ENCODE measurements at places on chromosomes 13 and 19.

DNA sequence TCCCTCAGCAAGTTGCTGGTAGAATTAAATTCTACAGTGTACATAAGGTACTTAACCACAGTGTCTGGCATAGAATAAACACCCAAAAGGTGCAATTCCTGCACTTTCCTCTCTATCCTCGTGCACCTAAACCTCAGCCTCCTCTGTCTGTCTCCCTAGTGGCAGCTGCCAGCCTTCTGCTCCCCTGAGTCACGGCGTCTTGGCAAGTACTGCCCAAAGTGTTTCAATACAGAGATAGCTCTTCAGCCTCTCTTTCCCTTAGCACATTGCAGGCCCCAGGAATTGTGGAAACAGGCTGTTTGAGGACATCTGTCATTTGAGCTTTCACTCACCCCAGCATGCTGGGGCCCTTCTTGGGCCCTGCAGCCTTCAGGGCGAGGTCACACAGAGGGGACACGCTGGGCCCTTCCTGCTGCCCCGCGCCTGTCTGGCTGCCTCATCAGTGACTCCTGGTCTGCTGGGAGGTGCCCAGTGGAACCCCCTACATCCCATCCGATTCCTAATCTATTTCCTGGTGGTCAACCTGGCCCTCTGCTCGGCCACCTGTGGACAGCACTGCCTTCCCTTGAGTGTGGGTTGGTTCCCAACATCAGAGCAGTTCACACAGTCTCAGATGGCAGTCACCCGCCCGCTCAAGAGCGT lies 19.3 kb downstream of the COL4A2 start:
- DNase-seq = no peak

GRCh38 chr13:57932061-57932460 lies 300.5 kb downstream of the PCDH17 start:
- no peak for DNase-seq

DNA sequence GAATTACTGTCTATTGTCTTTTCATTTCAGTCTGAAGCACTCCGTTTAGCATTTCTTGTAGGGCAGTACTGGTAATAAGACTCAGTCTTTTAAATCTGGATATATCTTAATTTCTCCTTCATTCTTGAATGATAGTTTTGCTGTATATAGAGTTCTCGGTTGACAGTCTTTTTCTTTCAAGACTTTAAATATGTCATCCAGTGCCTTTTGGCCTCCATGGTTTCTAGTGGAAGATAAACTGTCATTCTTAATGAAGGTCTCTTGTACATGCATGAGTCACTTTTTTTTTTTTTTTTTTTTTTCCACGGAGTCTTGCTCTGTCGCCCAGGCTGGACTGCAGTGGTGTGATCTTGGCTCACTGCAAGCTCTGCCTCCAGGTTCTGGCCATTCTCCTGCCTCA lies 27.2 kb upstream of the ZDHHC20 start:
- no peak for DNase-seq

DNA sequence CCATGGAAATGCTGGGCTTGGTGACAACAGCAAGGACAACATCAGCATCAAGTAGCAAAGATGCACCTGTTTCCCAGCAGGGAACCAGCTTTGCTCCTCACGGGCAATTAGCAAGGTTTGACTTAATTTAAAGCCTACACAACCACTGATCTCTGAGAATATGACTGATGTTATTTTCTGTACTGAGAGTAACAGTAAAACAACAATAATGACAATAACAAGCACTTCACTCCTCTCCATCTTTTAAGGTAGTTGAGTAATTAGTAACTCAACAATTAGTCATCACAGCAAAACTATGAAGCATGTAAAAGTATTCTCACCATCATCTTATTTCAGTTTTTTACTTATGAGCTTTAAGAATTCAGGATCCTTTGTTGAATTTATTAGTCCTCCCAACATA lies 37.3 kb downstream of the ENOX1 start:
- DNase-seq = no peak

DNA sequence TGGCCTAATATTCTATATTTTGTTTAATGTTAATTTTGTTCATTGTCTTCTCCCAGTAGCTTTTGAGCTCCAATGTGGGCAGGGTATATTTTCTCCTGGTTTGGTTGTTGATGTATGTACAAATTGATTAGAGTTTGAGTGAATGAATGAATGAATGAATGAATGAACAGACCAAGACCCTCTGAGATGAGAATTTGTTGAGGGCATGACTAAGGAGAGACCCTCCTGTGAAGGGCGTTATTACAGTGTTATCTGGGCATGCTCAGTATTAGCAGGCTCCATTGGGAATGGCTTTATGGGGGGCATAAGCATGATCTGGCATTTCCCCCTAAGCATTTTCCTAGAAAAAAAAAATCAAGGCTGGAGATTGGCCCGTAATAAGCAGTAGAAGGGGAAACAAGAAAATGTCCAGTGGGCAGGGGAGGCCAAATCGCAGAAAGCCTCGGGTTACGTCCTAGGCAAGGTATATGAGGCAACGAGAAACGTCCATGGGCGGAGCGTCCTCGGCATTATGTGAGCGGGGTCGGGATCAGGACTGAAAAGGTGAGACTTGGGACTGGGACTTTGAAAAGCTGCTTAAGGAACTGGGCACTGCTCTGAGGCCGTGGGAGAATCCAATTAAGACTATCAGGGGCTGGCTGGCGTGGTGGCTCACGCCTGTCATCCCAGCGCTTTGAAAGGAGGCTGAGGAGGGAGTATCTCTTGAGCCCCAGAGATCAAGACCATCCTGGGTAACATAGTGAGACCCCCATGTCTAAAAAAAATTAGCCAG lies 904 bp upstream of the ARHGAP33 start:
- DNase-seq = no peak

DNA sequence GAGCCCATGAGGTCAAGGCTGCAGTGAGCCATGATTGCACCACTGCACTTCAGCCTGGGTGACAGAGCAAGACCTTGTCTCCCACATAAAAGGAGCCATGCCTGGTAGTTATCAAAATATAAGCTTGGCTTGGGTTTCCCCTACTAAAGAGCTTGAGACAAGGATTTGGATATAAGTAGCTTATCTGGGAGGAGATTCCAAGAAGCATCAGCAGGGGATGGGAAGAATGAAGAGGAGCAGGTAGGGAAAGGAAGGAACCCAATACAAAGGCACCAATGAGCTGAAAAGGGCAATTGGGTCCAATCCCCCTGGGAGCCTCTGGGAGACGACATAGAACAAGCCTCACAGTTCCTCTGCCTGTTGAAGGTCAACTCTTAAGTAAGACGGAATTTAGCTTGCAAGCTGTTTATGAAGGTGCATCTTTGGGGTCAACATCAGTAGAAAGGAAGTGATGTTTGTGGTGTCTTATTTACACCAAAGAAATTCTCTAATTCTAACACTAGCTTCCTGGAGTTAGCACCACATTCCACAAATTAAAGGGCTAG lies 7.4 kb upstream of the CLEC4G start:
- no peak for DNase-seq

DNA sequence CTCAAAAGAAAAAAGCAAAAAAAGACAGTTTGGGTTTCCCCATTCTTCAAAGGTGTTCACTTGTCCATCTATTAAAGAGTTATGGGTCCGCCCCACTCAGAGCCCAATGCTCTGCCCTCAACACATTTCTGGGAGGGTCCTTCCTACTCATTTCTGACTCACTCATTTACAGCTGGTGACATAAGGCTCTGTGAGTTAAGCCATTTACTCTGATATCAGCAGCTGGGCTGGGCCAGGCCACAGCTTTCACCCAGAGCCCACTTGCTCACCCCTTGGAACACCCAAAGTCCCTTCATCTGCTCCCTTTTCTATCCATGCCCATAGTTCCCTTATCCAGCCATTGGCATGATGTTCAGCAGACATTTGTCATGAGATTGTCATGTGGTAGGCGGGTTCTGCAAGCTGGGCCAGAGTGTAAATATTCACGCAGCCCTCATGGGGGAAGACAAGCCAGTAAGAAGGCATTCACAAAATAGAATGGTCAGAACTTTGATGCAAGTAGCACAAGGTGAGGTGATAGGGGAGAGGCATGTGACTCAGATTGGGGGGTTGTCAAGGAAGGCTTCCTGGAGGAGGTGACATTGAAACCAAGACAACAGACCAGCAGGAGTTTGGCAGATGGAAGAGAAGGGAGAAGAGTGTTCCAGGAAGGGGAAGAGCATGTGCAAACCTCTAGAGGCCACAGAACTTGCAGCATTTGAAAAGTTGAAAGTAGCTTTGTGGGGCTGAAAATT lies 5.9 kb downstream of the MAST1 start:
- no peak for DNase-seq

GRCh38 chr19:19056636-19057275 lies 7.0 kb upstream of the SLC25A42 start:
- no peak for DNase-seq

- DNase-seq = no peak
Measured at GRCh38 chr13:44197791-44198770, 175.5 kb upstream of the SERP2 start.

- no peak for DNase-seq
Measured at GRCh38 chr19:40365613-40366401, 17.3 kb downstream of the PLD3 start.

GRCh38 chr19:30492586-30493270 lies 120.5 kb downstream of the ZNF536 start:
- DNase-seq = no peak

- no peak for DNase-seq
Measured at GRCh38 chr13:29947839-29948238, 97.4 kb upstream of the UBL3 start.

GRCh38 chr19:15453091-15453578 lies 3.4 kb upstream of the WIZ start:
- DNase-seq = no peak

- peak; percentile 70 for DNase-seq
Measured at GRCh38 chr19:7658219-7658686, 10.6 kb upstream of the RETN start.
